Pulmonary artery endothelial cell (primary cell): ENCODE measurements at places on chromosomes 11 and 22.

DNA sequence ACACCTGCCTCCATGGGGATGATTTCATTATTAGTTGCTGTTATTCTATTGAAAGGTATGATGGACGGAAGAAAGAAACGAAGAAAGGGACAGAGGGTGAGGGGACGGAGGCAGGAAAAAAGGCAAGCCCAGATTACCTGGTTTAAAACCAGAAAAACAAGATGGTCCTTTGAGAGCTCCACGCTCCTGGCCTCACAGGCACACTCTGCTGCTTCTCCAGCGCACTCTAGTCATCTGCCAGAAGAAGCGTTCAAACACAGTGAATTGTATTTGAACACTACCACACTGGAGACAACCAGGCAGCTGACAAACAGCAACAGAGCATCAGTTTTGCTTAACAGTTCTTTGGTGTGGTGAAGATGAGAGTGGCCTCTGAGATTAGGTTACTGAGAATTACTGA is 216.9 kb downstream of the CADM1 start:
- DNase-seq, result no peak

DNA sequence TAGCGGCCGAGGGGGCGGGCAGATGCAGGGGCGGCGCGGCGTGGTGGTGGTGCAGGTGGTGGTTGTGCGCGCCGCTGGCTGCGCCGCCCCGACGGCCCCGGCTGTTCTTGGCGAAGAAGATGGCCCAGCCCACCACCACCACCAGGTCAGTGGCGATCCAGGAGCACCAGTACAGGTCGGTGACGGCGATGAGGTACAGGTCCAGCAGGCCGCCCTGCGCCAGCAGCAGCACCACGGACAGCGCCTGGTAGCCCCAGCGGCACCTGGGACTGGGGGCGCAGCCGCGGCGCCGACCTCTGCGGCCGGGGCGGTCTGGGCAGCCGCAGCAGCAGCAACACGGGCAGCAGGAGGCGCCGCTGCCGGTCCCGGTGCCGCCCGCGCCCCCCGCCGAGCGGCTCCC is 879 bp downstream of the TMEM121B start:
- no peak for DNase-seq

DNA sequence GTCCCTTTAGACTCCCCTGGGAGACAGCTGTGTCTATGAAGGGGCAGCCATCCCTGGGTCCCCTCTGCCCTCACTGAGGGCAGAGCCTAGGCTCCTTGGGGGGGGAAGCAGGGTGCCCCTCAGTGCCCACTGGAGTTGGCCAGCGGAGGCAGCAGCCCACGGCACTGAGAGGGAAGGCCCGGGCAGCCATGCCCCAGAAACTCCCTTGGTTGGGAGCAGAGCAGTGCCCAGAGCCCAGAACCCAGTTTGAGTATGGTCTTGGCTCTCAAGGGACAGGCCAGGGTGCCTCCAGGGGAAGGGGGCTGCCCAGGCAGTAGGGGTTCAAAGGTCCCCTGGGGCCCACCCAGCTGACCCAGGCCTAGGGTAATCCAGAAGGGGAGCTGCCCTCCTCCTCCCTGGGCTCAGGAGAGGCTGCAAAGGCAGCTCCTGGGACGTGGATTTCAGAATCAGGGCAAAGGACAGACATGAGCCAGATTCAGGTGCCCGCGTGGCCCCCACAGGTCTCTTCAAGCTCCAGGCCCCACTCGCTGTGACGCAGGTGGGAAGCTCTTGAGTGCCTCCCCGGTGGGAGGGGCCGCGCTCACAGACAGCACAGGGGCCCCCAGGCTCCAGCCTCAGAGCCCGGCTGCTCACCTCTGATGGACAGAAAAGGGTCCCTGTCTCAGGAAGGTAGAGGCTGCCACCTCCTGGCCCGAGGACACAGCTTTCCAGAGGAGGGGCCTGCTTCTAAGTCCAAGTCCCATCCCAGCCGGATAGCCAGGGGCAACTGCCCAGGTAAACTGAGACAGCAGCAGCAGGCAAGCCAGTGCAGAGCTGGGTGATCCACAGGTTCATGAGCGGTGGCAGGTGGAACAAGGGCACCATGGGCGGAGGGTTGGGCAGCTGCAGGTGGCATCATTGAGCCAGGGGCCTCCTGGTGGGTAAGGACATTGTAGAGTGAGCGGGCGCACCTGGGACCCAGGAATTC is 2.6 kb downstream of the C11orf21 start:
- no peak for DNase-seq

DNA sequence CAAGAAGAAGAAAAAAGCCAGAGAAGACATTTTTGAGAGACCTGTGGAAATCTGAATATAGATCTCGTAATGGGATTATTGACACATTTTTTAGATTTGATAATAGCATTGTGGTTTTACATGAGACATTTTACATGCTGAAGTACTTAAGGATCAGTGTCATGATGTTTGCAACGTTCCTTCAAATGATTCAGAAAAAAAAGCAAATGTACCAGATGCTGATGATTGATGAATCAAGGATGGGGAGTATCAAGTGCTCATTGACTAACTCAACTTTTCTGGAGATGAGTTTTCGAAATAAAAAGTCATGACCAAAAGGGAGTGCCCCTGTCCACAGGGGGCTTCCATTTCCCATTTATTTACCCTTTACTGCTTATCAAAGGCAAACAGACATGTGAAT is 207.0 kb upstream of the SORL1-AS1 start:
- DNase-seq, result no peak

GRCh38 chr22:48926643-48927042 is 901.0 kb downstream of the BRD1 start:
- DNase-seq, result no peak

DNA sequence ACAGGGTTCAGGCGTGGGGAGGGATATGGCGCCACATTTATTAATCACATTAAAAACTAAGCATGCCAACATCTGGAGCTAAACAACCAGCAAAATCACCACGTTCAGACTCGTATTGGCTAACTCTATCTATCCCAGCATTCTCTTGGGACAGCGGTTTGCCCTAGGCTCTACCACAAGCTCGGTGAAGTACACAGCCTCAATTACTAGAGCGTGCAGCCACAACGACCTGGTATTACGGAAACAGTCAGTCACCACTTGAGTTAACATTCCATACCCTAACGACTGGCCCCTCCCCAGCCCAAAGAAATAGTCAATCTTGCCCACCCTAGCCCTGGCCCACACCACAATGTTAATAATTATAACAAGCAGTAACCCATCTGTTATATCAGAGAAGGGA is 32.1 kb downstream of the APOL5 start:
- no peak for DNase-seq

DNA sequence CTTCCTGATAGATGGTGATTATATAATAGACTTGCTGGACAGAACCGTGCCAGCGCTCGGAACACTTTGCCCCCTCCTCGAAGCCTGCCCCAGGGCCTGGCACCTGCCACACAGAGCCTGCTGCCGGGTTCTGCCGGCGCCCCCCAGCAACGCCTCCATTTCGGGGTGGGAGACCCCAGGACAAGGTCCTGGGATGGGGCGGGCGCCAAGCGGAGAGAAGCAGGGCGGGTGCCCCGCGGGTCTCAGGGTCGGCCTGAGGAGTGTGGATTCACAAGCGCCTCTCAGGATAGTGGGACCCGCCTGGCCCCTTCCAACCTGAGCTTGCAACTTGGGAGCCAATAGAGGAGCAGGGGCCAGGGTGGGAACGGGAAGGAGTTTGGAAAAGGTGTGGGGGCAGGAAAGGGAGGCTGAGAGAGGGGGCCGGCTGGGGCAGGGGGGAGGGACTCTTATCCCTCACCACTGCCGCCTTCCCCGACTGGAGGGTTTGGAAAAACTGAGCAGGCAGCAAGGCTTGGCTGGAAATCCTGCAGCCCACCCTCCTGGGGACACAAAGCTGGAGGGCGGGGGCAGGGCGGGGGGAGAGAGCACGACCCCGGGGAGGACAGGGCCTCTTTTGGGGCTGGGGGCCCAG is 3.3 kb upstream of the BCL9L start:
- no peak for DNase-seq

DNA sequence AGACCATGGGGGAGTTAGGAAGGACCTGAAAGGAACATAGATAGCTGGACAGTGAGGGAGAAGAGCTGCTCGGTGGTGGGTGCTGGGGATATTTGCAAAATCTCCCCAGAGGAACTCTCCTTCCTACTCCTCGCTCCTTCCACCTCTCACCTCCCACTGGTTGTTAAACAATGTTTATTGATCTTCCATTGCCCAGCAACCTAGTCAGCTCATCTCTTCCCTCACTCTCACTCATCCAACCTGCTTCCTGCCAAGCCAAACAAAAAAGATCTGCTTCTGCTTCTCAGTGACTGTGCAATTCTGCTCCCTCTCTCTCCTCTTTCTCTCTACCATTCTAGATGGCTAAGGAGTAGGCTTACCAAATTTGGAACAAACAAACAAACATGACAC is 115.0 kb downstream of the SLC1A2 start:
- DNase-seq, result no peak

DNA sequence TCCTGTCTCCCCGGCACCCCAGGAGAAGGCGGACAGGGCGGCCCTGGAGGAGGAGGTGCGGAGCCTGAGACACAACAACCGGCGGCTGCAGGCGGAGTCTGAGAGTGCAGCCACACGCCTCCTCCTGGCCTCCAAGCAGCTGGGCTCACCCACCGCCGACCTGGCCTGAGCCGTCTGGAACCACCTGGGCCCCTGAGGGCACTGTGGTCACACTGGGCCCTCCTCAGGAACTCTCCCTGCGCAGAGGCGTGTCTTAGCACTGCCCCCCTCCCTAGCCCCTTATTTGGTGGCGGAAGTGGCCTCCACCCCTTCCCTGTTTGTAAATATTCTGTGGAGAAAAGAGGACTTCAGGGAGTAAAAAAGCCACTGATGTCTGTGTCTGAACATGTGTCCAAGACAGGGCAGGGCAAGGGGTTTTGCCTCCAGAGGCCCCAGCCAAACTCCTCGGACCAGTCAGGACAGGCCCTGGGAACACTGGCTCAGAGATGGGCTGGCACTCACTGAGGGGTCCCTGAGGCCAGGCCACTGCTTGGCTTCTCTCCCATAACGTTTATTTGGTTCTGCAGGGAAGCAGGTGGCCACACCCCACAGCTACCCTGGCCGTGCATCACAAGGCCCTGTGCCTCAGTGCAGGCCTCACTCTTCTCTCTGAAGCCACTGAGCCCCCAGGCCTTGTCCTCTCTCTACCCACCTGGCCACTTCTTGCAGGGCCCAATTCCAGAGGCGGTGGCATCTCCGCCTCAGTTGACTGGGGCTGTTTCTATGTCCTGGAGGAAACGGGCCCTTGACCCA is 12.0 kb downstream of the RELA start:
- DNase-seq, result no peak

DNA sequence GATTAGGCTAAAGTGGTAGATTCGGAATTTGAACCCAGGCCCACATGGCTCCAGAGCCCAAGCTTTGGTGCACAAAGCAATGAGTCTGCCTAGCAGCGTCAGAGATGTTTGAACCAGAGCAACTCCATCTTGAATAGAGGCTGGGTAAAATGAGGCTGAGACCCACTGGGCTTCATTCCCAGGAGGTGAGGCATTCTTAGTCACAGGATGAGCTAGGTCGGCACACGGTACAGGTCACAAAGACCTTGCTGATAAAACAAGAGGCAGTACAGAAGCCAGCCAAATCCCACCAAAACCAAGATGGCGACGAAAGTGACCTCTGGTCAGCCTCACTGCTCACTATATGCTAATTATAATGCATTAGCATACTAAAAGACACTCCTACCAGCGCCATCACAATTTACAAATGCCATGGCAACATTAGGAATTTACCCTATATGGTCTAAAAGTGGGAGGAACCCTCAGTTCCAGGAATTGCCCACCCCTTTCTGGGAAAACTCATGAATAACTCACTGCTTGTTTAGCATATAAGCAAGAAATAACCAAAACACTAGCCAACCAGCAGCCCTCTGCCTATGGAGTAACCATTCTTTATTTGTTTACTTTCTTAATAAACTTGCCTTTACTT is 40.3 kb upstream of the DAGLA start:
- DNase-seq, result no peak

DNA sequence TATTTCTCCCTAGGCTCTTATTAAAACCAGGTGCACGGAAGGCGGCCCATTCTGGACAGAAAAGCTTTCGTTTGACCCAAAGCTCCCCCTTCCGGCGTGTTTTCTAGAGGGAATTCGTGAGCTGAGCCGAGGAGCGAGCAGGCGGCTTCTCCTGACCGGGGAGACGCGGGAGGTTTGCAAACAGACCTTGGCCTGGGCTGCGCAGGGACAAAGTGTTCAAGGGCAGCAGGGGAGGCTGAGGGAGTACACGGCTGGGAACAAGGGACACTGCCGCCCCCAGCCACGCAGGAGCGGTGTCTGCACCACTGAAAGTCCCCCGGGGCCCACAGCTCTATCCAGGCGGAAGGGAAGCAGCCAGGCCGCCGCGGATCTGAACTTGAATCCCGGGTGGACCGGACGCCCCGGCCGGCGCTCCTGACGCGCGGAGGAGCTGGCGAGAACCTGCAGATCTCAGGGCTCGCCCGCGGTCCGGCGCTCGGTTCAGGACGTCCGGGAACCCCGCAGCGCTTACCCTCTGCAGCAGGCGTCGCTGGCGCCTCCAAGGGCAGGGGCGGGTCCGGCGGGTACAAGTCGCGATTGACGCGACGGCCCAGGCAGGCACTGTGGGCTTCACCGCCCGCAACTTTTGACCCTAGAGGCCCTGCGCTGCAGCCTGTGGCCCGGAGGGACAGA is 101.9 kb downstream of the WT1 start:
- no peak for DNase-seq

- no peak for DNase-seq
Measured at GRCh38 chr22:40418366-40419201, 48.2 kb downstream of the SGSM3 start.

DNA sequence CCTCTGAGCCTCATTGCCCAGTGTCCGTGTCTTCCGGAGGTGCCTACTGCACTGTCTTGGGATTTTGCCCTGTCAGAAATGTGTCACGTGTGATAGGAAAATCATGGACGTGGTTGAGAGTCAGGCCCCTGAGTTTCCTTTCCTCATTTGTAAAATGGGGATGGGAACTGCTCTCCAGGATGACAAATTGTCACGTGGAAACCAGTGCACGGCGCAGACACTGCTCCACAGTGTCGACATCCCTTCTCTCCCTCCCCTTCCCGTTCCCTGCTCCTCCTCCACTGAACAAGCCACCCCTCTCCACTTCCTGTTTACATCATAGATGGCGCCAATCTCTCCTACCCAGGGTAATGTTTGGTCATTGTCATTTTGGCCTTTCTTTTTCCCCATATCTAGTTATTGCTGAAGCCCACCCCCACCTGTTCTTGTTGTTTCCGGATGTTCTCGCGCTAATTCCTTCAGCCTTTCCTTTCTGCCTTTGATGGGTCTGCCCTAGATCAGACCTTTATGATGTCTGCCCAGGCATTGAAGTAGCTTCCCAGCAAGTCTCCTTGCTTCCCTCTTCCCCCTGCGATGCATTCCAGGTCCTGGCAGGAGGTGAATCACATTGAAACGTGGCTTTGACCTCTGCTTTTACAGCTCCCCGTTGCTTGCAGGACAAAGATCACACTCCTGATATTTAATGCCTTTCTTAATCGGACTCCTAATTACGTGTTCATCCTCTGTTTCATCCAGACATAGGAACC is 91.8 kb downstream of the TBC1D22A start:
- no peak for DNase-seq

DNA sequence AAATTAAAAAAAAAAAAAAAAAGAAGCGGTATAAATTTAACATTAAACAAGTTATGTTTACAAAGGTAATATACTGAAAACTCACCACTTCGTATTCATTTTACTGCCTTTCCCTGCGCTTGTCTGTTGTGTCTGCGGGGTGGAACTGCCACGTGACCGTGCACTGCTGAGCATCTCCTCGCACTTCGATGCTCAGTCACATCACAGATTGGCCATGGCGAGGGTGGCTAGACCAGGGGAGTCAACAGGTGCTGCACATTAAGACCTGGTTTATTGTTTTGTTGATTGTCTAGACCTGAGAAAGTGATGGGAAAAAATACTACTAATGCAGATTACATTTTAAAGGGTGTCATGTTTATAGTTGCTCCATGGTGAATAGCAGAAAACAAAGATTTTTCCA is 22.8 kb upstream of the TUB start:
- no peak for DNase-seq
